ENCODE measurements at places on chromosomes 3 and 15.

DNA sequence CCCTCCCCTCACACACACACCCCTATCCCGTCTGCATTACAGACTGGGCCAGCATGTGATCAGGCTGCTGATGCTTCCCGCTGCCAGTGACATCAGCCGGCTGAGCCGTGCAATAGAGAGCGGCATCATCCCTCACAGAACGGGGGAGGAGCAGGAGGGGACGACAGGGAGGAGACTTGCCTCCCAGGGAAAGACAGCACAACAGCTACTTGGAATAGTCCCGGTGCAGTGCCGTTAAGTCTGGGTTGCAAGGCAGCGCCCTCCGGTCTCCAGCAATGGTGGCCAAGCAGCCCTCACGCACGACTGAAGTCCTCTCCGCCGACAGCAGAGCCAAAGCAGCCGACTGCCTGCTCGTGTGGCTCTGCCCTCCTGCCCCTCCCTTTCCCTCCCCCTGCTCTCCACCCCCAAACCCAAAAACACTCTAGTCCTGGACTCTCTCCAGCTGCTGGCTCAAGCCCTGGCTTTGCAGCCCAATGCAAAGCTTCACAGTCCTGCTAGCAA lies 31.5 kb upstream of the RPS17 start:
- DNase-seq: no peak

DNA sequence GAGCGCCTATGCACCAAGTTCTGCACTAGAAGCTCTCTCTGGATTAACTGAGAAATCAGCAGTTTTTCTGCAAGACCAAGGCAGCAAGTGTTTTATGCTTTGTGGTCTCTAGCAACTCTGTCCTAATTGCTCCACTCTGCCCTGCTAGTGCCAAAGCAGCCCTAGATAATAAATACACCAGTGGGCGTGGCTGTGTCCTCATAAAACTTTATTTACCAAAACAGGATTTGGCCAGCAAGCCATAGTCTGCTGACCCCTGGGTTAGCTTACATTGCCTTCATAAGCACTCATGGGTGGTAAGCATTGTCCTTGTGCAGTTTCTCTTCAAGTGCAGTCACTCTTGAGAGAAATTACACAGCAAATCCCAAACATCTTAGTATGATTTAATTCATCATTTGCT lies 30.7 kb upstream of the SLC24A5 start:
- no peak for DNase-seq

- no peak for DNase-seq
Observed at GRCh38 chr3:130117933-130118332, 36.3 kb downstream of the ALG1L2 start.

DNA sequence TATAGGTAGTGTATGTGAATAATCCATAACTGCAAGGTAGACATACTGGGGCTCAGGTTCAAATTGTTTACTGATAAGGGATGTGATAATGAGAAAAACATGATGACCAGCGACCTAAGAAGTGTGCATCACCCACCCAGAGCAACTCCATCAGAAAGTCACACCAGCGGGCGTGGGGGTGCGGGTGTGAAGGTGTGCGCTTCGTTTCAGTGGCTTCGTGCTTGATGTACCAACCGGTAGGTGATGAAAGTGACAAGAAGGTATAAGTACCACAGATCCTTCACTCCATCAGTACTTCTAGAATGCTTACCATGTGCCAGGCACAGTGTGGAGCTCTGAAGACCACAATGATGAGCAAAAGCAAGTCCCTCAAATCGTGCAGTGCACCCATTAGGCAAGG lies 11.2 kb downstream of the ANP32A start:
- no peak for DNase-seq

GRCh38 chr3:46607603-46608028 lies 4.7 kb upstream of the FAM240A start:
- DNase-seq: no peak

DNA sequence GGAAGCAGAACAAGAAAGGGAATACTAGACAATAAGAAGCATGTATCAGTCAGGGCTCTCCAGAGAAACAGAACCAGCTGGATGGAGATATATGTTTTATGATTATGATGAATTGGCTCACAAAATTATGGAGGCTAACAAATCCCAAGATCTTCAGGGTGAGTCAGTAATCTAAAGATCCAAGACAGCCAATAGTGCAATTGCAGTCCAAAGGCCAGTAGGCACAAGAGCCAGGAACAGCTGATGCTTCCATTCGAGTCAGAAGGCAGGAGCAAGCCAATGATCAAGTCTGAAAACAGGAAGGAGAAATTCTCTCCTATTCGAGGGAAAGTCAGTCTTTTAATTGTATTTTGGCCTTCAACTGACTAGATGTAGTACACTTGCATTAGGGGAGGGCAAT lies 164.9 kb upstream of the ST8SIA2 start:
- no peak for DNase-seq

DNA sequence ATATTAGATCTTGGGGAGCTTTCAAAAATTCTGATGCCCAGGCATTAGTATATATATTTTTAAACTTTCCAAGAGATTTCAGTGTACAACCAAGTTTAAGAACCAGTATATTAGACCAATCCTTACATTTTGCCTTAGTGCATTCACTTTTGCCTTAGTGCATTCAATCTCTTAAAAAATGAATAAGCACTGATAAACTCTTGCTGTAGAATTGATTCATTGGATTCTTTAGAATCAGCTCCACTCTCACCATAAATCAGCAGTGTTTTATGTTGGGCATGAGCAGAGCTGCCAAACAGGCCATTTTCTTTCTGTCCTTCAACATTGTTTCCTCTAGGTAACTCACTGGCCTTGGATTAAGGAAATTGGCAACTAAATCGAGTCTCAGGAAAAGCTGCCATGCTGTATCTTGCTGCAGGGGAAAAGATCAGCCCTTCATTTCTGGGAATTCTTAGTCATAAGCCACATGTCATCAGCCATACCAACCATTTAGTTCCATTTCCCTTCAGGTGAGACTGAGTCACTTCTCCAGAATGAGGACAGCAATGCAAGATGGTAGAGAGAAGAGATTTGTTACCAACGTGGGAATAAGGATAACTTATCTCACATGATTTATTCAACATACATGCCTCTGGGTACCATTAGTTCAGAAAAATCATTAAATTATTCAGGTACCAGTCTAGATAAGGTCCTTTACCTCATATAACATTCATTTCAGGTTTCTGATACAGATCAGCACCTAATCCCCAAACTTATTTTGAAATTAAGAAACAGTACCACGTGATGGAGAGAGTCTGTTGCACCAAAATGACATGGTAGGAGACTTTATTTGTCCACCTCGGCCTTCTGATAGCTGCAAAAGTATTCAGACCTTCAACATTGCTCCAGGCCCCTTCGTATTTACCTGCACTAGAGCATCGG lies 192.5 kb downstream of the P3H2 start:
- no peak for DNase-seq

GRCh38 chr3:139548801-139549200 lies 9.3 kb upstream of the RBP1 start:
- DNase-seq: no peak

DNA sequence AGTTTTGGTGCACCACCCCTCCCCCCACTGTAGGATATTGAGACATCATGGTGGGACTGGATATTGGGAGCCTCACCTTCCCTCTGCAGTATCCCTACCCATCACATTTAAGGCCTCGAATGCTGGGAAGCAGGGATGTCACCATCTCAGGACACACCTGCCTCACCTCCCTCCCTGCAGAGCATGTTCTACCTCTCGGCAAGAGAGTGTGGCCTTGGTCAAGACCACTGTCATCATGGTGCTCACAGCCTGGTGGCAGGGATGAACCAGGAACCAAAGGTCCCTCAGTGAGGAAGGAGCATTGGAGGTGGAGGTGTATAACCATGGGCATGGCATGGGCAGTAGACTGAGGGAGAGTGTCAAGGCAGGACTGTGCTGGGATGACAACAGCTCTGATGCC lies 104.8 kb downstream of the CORO2B start:
- DNase-seq: no peak

DNA sequence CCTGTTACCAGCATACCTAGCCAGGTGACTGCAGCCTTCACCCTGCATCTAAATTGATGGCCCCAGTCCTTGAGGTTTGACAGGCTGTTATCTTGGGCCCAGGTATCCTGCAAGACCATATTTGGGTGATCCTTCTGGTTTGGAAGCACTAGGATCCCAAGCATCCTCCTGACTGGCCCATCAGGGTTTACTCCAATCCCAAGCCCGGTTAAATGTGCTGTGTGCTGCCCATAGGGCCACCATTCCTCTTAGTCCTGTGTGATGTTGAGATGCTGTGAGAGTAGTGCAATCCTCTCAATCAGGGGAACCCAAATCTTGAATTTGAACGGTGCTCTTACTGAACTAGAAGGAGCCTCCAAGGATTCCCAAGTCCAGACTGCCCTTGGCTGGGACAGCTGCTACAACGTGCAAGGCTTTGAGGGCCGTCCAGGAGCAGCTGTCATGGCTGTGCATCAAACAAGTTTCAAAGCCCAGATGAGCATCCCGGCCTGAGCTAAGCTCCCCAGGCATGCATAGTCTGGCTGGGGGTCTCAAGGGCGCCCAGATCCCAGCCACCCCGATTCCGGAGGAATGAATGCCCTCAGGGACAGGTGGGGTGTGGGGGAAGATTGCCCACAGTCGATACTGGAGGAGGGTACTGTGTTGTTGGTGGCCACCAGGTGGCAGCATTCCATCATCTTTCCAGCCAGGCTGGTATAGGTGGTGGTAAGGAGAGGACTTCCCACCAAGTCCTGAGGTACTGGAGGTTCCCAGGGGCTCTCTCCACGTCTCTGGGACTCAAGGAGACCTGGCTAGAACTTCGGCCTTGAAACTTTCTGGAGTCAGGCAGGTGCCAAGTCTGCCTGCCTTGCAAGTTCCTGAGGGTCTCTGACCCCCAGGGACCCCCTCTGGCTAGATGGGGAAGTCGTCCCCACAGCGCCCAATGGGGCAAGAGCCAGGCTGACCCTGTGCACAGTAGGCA lies 32.6 kb downstream of the RBM5 start:
- DNase-seq: peak; percentile 82

DNA sequence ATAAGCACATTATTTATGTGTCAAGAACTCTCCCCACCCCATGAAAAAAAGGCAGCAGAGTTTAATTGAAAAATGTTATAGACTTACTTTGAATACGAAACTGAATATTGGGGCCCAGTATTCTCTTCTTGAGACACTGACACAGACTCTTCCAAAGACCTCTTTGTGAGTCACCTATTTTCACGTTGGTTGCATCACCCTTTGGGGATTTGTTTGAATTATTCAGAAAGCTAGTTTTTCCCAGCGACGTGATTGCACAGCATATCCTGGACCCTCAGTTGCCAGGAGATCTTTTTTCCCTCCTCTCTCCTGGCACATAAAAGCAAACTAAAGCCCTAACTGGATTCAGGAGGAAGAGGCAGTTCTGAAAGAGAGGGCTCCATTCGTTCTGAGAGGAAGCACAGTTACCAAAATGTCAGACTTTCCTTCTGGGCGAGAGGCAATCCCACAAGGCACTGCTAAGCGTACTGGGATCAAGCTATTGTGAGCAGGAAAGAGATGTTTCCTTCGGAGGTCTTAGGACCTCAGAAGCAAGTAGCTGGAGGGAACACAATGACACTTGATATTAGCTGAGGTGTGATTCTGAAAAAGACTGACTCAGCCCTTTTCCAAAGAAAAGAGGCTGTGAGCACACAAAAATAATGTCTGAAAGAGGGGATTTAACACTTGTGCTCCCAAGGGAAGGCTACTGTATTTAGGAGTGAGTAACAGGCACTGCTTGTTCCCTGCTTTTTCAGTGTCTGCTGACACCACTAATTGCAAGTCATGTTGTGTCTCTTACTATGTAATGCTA lies 65.8 kb upstream of the CADPS start:
- no peak for DNase-seq

DNA sequence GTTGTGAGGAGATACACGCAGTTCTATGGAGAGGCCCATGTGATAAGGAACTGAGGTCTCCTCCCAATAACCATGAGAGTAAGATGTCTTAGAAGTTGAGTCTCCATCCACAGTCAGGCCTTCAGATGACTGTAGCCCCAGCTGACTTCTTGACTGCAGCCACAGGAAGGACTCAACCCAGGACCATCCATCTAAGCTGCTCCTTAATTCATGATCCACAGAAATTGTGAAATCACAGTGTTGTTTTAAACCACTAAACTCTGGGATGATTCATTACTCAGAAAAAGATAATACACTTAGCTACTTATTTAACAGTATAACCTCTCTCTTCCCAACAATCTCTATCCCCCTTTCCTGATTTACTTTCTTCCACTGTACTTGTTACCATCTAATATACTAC lies 173.3 kb downstream of the ALDH1A2 start:
- DNase-seq: no peak

DNA sequence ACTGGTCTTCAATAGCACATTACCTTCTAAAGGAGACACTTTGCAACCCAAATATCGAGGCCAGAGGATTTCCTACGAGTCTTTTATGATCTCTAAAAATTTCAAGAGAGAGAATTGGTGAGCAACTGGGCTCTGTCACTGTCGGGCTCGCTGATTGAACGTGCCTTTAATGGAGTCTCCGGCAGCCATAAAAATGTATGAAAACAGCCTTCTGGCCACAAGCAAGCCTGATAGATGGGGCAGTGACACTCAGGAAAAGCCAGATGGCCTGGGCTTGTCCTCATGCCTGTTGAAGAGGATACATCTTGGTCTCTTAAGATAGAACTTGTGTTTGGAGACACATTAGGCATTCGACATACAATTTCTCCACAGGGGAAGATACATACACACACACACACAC lies 419.5 kb upstream of the PROK2 start:
- no peak for DNase-seq

GRCh38 chr15:95639208-95639607 lies 691.3 kb upstream of the NR2F2 start:
- DNase-seq: no peak

Data from activated naive CD4-positive, alpha-beta T cell treated with anti-CD3 and anti-CD28 coated beads, Interleukin-2, amount 10 ng/mL, durations not matched to agents 7 days and 5 days (primary cell).